ENCODE measurements at places on chromosomes 11 and 22.

DNA sequence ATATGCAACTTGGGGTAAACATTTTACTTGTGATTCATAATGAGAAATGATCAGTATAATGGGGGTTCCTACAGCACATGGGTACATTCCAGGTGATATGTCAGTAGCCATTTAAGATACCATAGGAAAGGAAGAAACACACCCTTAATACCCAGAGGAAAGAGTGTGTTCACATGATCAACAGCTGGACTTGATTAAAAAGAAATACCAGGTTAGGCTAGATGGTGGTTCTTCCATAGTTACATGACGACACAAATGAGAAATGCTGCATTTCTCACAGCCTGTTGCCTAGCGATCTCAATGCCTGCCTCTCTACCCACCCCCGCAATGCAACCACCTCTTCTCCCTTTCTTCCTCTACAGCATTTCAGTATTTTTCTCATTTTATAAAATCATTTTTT lies 96.8 kb downstream of the TTC28 start:
- DNase-seq, result no peak

- no peak for DNase-seq
These were observed at the start of gene SCGB1D1 for GRCh38 chr11:62190011-62190410. Gene SCGB1D1, plus strand, starts transcription at chr11:62190216. Its CDS starts 69 bp downstream, at chr11:62190285.

- DNase-seq, result no peak
These were observed 80.8 kb upstream of the FSHB start for GRCh38 chr11:30149998-30150397.

DNA sequence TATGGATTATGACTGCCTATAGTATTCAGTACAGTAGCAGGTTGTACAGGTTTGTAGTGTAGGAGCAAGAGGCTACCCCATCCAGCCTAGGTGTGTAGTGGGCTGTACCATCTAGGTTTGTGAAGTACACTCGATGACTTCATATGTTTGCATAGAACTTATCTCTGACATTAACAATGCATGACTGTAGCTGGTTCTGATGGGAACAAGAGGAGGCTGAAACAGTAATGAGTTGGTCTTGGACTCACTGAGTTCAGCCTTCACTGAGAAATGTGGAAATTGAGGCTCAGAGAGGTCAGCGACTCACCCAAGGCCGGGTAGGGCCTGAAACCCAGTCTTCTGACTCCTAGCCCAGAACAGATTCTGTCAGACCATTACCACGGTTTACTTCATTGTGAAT lies 13.0 kb downstream of the MYO7A start:
- DNase-seq, result no peak

DNA sequence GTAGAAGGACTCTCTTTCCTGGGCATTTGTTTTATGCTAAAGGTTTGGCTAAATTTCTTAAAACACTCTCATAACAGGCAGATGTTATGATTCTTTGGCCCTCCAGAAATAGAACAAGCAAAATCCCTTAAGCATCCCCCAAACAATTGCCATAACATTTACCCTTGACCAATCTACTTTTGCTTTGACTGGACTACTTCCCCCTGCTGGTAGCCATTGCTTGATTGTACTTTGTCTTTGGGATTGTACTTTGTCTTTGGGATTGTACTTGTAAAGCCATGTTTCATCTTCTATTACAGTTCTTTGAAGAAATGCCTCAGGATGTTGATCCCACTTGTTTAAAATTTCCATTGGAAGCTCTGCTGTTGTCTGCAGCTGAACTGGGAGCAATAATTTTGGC lies 53.3 kb upstream of the GLYAT start:
- DNase-seq, result no peak

DNA sequence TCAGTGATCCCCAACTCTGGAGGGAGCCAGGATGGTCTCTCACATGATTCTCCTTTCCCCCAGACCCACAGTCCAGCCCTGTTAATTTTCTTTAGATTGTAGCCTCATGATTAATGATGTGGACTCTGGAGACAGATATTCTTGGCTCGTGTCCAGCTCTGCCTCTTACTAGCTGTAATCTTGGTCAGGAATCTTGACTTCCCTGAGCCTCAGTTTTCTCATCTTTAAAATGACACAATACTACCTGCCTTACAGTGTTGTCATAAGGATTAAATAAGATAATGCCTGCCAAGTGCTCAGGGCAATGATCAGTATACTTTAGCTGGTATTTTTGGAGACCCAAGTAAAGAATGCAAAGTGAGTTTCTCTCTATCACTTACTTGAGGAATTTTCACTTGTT lies 60.0 kb downstream of the SPECC1L start:
- no peak for DNase-seq

DNA sequence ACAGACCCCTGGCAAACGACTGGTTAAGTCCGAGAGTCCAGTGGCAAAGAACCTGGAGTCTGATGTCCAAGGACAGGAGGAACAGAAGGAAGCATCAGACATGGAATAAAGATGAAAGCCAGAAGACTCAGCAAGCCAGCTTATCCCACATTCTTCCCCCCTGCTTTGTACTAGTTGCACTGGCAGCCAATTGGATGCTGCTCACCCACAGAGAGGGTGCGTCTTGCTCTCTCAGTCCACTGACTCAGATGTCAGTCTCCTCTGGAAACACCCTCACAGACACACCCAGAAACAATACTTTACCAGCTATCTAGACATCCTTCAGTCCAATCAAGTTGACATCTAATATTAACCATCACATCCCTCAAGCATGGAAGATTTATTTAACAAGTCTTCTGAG lies 1265.8 kb upstream of the CNTN5 start:
- no peak for DNase-seq

- no peak for DNase-seq
These were observed 89.3 kb upstream of the ASPHD2 start for GRCh38 chr22:26339755-26340154.

DNA sequence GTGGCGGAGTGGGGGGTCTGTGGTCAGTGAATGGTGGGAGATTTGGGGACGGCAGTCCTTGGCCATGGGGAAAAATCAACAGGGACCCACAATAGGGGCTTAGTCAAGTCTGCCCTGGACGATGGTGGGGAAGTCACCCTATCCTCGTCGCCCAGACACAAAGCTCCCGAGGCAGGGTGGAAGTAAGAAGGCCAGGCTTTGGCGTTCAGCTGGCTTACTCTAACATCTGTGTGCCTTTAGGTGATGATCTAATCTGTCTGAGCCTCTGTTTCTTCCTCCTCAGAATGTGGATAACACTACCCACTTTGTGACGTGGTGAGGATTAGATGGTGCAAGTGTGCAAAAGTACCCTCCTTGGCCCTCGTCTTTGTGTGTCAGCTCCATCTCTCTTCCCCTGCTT lies 192.2 kb downstream of the ST3GAL4 start:
- no peak for DNase-seq

DNA sequence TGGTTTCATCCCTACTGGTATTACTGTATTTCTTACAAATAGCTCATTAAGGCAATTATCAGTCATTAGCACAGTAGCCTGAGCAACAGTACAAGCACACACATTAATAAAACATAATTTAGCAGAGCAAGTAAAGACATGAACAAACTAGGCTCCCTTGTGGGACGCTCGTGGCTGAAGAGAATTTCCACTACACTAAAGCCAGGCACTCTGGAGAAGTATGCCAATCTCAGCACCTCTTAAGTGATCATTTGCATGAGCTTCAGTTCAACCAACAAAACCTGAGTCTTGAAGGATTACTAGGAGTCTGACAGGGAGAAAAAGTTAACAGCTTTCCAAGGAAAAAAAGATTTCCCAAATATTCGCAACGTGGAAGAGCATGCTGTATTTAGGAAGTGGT lies 109.1 kb downstream of the LARGE1 start:
- DNase-seq, result no peak

GRCh38 chr11:121890377-121890776 lies 225.6 kb downstream of the BLID start:
- DNase-seq, result no peak

GRCh38 chr22:17237038-17237668 lies 17.9 kb upstream of the ADA2 start:
- peak; percentile 87 for DNase-seq

- DNase-seq, result no peak
These were observed 24.8 kb downstream of the CTNND1 start for GRCh38 chr11:57786436-57786835.

GRCh38 chr11:104918113-104918824 lies 20.0 kb upstream of the CASP12 start:
- DNase-seq, result no peak

GRCh38 chr11:40287916-40288803 lies 1171.3 kb downstream of the LRRC4C start:
- DNase-seq, result no peak
